Activated CD4-positive, CD25-positive, alpha-beta regulatory T cell (primary cell): ENCODE measurements at places on chromosomes 1 and 21.

DNA sequence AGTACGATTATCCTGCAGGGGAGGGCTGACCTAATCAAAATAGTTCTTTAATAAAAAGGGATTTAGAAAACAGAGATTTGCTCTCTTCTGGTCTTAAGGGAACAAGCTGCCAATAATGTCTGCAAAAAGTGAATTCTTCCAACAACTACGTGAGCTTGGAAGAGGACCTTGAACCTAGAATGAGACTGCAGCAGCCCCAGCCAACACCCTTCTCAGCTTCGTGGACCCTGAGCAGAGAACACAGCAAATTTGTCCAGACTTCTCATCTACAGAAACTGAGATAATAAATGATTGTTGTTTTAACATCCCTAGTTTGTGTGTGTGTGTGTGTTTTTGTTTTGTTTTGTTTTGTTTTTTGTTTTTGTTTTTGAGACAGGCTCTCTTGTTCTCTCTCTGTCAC, 309.4 kb downstream of the GRIK1 start:
- DNase-seq: no peak

DNA sequence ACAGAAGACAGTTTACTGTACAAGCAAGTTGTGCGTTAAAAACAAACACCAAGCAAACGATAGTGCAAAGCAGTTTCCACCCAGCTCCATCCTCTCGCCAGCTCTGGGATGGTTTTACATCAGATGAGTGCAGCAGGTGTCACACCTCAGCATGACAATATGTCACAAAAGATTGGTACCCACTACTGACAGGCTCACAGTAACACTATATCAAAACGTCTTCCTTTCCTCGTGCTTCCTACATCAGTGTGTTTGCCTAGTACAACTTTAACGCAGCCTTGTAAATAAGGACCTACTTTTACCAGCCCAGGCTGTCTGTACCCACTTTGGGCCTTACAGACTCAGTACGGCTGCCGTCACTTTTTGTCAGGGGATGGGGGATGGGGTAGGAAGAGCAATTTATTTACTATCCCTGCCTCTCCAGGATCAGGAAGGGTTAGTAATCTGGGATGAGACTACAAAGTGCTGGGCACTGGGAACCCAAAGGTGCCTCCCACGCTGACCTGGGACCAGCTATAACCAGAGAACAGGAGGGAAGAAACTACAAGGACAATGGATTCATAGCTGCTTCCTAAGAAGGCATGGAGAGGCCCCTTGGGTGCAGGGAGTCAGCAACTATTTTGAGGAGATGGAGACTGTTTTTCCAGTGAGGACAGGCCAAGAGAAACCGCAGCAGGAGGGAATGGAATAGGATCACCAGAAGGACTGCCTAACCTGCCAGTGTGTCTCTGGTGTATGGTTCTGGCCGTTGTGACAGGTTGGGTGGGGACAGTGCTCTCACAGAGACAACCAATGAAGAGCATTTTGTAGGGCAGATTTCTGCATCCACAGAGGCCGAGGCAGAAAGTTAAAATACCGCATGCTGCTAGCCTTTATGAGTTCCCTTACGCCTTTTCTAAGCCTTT, 30.2 kb downstream of the RUNX3 start:
- no peak for DNase-seq

DNA sequence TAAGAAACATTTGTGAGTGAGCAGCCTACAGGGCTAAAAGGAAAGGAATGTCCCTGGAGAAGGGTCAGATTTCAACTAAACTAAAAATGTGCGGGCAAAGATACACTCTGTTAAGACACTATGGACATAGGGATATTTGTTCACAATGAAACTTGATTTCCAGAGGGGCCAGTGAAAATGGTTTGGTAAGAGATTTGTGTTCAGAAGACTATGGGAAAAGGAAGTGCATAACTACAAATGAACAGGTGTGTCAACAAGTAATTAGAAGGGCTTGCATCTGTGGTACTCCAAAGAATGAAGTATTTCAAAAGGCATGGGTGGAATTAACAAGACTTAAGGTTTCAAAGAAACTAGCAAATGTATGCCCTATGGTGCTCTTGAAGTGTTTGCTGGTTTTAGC, 60.4 kb downstream of the NME7 start:
- DNase-seq: no peak

GRCh38 chr1:21956720-21957552, 19.8 kb upstream of the HSPG2 start:
- peak; percentile 33 for DNase-seq

DNA sequence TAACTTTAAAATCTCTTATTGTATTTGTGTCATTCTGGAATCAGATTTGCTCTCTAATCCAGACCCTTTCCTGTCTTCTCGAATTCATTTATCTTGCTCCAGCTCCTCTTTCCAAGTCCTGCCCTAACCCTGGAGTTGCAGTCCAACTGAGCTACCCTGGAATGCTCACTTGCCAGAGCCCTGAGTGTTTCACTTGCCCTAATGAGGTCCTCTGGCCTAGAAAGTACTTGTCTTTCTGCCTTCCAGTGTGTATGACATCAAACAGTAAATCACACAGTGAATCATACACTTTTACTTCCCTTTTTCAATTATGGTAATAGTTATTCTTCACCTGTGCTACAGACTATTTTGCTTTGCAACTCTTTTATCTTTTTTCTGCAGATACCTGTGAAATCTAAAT, 96.9 kb downstream of the NEK7 start:
- no peak for DNase-seq

GRCh38 chr21:30962013-30962412, 76.3 kb downstream of the KRTAP19-8 start:
- DNase-seq: no peak

GRCh38 chr1:64519901-64520300, 50.0 kb downstream of the CACHD1 start:
- DNase-seq: no peak

GRCh38 chr1:178031856-178032320, 62.0 kb upstream of the RASAL2 start:
- DNase-seq: no peak
